ENCODE measurements at places on chromosomes 6 and 20.

DNA sequence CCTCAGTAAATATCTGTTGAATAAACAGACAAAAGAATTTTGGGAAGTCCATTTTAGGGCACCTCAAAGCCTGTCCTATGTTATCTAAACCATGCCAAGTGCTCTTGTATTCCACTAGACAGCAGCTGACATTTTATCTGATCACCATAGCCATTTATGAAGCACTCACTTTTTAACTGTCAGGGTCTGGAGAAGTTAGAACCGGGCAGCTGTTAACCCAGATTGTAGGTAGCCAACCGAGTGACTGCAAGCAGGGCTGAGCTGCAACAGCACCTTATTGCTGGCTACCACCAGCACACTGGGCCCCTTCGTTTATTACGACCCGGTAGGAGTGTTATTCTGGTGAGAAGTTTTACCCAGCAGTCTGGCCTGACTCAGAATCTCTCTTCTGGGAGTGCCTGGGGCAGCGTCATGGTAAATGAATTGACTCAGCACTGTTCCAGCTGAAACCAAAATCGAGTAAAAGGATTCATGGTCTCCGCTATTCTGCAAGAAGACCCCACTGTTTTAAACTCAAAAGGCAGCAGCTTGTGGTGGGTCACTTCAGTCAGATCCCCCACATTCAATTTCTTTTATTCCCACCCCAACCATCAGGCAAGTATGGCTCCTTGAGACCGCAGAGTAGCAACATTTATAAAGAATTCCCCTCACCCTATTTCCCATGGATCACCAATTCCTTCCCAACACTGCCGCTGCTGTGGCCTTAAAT is 1.7 kb downstream of the UBE2V1 start:
- DNase-seq: no peak

DNA sequence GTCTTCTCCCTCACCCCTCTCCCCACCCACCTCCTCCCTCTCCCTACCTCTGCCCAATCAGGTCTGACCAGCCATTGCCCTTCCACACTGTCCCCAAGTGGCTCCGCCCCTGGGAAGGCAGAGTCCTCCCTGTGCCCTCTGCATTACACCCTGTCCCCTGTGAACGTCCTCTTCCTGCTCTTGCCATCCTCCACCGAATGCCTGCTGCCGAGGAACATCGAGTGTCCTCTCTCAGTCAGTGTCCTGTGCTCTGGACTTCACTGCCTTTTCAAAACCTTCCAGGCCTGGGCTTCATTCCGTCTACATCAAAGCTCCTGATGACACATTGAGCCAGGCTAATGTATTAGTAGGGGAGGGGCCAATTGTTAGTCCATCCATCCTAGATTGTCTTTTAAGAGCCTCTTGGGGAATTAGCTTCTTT is 3.3 kb upstream of the PACSIN1 start:
- no peak for DNase-seq

- no peak for DNase-seq
These were observed 674 bp upstream of the GNMT start for GRCh38 chr6:42959917-42960242.

GRCh38 chr6:152836523-152836922 is 85.9 kb downstream of the VIP start:
- DNase-seq: no peak

DNA sequence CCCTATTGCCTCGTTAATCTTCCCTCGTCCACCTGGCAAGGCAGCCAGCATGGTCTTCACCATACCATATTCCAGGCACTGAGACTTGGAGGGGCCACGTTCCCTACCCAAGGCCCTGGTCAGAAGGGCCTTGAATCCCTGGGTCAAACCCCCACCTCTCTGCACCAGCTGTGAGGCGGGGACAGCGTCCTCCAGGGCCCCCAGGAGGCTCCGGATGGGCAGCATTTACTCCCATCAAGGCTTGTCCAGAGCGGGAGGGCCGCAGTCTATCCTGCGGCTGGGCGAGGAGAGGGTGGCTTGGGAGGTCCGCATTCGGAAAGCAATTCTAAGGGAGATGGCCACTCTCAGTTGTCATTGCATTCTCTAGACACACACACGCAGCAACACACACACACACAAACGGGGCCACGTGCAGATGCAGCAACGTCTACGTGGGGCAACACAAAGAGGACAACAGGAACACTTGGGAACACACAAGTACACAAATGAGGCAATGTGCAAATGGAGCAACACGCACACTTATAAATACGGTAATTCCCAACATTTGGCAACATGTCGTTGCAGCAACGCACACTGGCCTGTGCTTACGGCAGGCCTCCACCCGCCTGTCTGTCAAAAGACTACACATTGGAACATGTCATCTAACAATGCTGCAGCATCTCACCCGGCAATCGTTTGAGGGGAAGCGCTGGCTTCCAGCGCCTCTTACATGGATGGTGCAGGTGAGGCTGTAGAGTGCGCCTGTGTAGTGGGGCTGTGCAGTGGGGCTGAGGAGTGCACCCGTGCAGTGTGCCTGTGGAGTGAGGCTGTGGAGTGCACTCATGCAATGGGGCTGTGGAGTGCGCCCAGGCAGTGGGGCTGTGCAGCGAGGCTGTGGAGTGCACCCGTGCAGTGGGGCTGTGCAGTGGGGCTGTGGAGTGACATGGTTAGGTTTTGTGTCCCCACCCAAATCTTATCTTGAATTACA is 12.9 kb upstream of the NTSR1 start:
- no peak for DNase-seq

- DNase-seq: no peak
These were observed 51.8 kb upstream of the RIPOR2 start for GRCh38 chr6:24987446-24988115.

DNA sequence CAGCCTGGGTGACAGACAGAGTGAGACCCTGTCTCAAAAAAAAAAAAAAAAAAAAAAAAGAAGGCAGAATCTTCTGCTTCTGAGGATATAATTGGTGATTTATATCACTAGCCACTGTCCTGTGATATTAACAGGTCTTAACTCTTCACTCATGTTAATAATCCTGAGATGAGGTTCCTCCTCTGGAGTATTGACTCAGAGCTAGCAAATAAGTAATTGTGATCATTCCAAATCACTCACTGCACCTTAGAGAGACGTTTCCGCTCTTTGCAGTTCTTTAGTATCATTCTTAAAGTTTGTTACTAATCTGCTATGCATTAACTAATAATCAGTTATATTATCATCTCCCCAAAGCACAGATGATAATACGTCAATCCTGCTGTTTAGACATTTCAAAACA is 41.6 kb upstream of the NOX3 start:
- no peak for DNase-seq

DNA sequence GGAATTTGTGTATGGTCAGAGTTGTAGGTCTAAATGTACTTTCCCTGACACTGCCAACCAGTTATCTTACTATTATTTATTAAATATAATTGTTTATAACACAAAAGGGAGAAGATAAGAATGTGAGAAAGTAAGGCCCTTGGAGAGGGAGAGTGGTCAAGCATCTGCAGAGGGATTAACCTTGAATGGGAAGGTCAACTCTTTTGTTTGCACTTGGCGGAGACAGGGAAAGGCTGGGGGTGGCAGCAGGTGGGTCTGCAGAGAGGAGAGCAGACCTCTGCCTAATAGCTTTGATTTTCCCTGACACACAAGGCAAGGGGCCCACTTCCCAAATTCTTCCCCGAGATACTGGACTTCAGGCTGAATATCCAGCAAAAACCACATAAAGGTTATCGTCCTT is 4.2 kb downstream of the LRP11 start:
- DNase-seq: no peak

- no peak for DNase-seq
These were observed 15.7 kb upstream of the AFDN start for GRCh38 chr6:167811040-167811439.

GRCh38 chr6:118645395-118645794 is 6.0 kb downstream of the CEP85L start:
- DNase-seq: no peak

- no peak for DNase-seq
These were observed 29.2 kb downstream of the JAG1 start for GRCh38 chr20:10644458-10645204.

GRCh38 chr6:33697845-33698244 is 13.7 kb downstream of the UQCC2 start:
- no peak for DNase-seq

GRCh38 chr20:51696304-51697071 is 71.7 kb downstream of the ATP9A start:
- DNase-seq: peak; percentile 47

GRCh38 chr6:25889877-25890853 is 16.1 kb upstream of the SLC17A3 start:
- peak; percentile 34 for DNase-seq

- DNase-seq: no peak
These were observed 57.6 kb downstream of the MEP1A start for GRCh38 chr6:46850792-46851191.

DNA sequence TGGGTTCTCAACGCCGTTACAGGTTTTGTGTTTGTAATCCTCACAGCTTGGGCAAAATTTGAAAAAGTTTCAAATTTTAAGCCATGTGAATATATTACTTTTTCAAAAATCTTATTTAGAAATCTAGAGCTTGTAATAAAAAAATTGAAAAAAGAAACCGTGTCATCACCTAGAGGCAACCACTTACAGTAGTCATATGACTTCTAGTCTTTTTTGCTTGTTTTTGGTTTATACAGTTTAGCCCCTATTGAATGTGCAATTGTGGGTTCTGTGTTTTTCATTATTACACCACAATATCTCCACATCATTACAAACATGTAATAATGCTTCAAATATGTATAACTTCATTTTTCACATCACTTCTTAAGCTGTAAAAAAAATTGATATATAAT is 888 bp downstream of the DYNLRB1 start:
- no peak for DNase-seq

- DNase-seq: no peak
These were observed 17.0 kb downstream of the RAB32 start for GRCh38 chr6:146560607-146561006.

GRCh38 chr6:156167625-156168071 is 609.5 kb upstream of the ARID1B start:
- DNase-seq: peak; percentile 5

DNA sequence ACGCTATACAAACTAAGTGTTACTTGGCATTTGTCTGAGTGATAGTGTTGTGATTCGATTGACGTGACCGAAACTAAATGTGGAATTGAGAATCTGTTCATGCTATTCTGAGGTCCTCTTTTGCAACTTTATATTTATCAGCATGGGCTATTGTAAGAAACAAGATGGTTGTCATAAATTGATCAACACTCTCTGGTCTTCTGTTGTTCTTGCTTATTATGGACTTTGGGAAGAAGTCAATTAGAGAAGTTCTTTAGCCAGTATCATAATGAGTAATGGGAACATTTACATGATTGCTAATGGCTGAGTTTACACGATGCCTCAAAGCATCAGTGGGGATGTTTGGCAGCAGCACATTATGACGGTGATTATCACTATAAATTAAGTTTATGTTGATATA is 195.0 kb downstream of the CD83 start:
- no peak for DNase-seq

- no peak for DNase-seq
These were observed 125.7 kb downstream of the ZMYND8 start for GRCh38 chr20:47230811-47231256.

- DNase-seq: no peak
These were observed 6.7 kb upstream of the MYLIP start for GRCh38 chr6:16122197-16122596.

- DNase-seq: peak; percentile 10
These were observed 320.5 kb downstream of the DHX35 start for GRCh38 chr20:39282619-39283092.

GRCh38 chr6:14682812-14683211 is 563.1 kb upstream of the JARID2 start:
- DNase-seq: no peak

Measured in NCI-H2171 (cell line).